ENCODE measurements at places on chromosomes 7 and 10. TPM values are rescaled to one million over a fixed set of nuclear protein-coding genes. Genes with fewer than 3 reads are reported as not detected.

Gene SP8
- not detected for total RNA-seq

GRCh38 chr10:114684084-114684821 is 26.2 kb upstream of the ABLIM1 start:
- H3K4me3 ChIP-seq = peak overlapping the region; percentile 13
- no peaks in the 10 kb centered on the region for H3K4me1 ChIP-seq
- no peaks in the 10 kb centered on the region for H3K27me3 ChIP-seq
- H3K36me3 ChIP-seq = no peaks in the 10 kb centered on the region

Gene KLHDC10
- total RNA-seq = 58.5 TPM

- no peak overlapping the region for H3K4me3 ChIP-seq
- H3K27me3 ChIP-seq = no peaks in the 10 kb centered on the region
- H3K36me3 ChIP-seq = no peaks in the 10 kb centered on the region
- no peak for DNase-seq
- no peaks in the 10 kb centered on the region for H3K4me1 ChIP-seq
- no peak overlapping the region for H3K27ac ChIP-seq
These were observed 112.3 kb upstream of the FZD1 start for GRCh38 chr7:91151916-91152315.

Gene HBP1
- total RNA-seq = 48.3 TPM

DNA sequence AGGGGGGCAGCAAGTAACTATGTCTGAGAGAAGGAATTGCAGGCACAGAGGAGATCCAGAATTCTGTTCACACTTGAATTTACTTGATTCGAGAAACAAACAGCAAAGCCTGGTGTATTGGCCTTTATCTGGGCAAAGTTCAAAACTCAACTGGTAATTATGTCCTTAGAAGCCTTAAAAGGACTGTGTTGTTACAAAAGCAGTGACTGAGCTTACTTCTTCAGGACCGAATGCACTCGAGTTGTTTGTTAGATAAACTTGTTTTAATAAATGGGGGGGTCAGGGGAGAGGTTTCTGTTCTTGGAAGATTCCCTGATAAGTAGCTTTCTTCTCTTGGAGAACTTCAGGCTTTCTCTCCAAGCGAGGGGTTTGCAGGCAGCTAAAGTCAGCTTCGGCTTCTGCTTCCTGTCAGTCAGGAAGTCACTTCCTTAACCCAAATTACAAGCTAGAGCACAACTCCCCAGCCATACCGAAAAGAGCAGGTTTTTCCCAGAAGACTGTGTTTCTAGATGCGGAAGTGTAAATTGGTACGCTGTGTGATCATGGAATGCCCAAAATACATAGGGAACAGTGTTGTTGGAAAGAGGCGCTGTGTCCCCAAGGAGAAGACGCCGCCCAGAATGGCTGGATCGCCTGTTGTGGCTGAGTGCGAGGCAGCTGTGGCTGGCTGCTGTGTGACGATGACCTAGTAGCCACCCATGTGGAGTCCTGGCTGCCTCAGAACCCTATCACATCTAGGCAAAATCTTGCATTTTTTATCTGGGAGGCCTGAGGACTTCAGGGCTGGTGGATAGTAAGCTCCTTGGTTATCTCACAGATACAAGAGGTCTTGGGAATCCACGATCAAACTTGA is 110.4 kb downstream of the TCF7L2 start:
- H3K4me1 ChIP-seq = peaks cover 4% of the 10 kb centered on the region
- no peaks in the 10 kb centered on the region for H3K36me3 ChIP-seq
- no peak overlapping the region for H3K4me3 ChIP-seq
- no peak for DNase-seq
- H3K27ac ChIP-seq = peak overlapping the region; percentile 80
- H3K27me3 ChIP-seq = no peaks in the 10 kb centered on the region

Gene EPO
- total RNA-seq = not detected

Gene PHF14
- total RNA-seq = 61.4 TPM

- no peak for DNase-seq
- H3K36me3 ChIP-seq = no peaks in the 10 kb centered on the region
- H3K27ac ChIP-seq = no peak overlapping the region
- H3K4me3 ChIP-seq = no peak overlapping the region
- H3K27me3 ChIP-seq = no peaks in the 10 kb centered on the region
These were observed 58.0 kb downstream of the LCOR start for GRCh38 chr10:96890172-96890513.

GRCh38 chr7:69430384-69431021 is 167.8 kb upstream of the AUTS2 start:
- H3K27ac ChIP-seq = peak overlapping the region; percentile 53
- no peaks in the 10 kb centered on the region for H3K27me3 ChIP-seq
- H3K36me3 ChIP-seq = no peaks in the 10 kb centered on the region
- H3K4me3 ChIP-seq = peak overlapping the region; percentile 16

GRCh38 chr7:2698581-2699288 is 10.7 kb downstream of the AMZ1 start:
- H3K4me1 ChIP-seq = no peaks in the 10 kb centered on the region
- H3K4me3 ChIP-seq = no peak overlapping the region
- H3K27me3 ChIP-seq = no peaks in the 10 kb centered on the region
- no peaks in the 10 kb centered on the region for H3K36me3 ChIP-seq

Gene PRF1
- total RNA-seq = 1.1 TPM

Gene CFTR
- total RNA-seq = under 0.01 TPM

DNA sequence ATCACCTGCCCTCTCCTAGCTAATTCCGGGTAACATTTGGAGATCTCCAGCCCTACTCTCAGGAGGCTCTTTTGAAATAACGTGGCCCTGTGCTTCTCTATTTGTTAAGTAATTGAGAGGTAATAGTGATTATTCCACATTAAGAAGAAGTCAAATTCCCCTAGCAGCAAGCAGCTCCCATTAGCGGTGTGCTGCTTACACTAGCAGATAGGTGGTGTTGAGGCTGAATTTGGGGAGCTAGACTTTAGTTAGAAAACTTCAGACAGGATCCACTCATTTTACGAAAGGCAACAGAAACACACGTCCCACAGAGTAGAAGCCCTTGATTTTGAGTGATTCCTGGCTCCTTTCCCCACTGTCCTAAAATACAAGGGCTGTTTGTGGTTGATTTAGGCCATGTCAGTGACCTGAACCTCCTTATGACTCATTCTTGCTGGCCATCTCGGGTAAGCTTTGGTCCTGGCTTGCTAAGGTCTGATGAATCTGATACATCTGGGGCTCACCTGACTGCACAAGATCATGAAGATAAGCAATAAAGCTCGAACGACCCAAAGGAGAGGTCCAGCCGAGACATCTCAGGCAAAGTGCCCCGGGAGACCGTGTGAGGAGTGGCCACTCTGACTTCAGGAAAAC is 77.2 kb downstream of the FAM204A start:
- H3K4me1 ChIP-seq = no peaks in the 10 kb centered on the region
- no peaks in the 10 kb centered on the region for H3K36me3 ChIP-seq
- no peak overlapping the region for H3K27ac ChIP-seq

- H3K27me3 ChIP-seq = no peaks in the 10 kb centered on the region
- no peak overlapping the region for H3K4me3 ChIP-seq
- no peaks in the 10 kb centered on the region for H3K4me1 ChIP-seq
- no peak for DNase-seq
- no peaks in the 10 kb centered on the region for H3K36me3 ChIP-seq
These were observed 147.3 kb downstream of the PFKFB3 start for GRCh38 chr10:6349846-6350535.

- no peaks in the 10 kb centered on the region for H3K36me3 ChIP-seq
- no peak overlapping the region for H3K4me3 ChIP-seq
- DNase-seq = no peak
- H3K27me3 ChIP-seq = no peaks in the 10 kb centered on the region
- H3K27ac ChIP-seq = peak overlapping the region; percentile 52
These were observed 22.4 kb upstream of the AHR start for GRCh38 chr7:17275749-17276671.

DNA sequence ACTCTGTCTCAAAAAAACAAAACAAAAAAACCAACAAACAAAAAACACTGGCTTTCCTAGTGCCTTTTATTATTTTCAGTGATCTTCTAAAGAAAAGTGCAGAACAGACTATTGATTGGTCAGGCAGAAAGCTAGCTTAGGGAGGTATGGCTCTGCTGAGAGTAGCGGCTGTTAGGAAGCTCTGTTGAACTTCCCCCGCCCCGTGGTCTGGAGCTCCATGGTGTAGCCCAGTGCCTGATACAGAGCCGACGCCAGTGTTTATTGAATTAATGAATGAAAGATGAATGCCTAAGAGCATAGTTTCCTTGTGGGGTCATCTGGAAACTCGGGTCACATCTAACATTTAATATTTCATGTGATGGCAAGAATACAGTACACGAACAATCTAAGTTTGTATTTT is 90.5 kb upstream of the ARMC3 start:
- DNase-seq = no peak
- H3K4me3 ChIP-seq = no peak overlapping the region
- H3K27ac ChIP-seq = no peak overlapping the region
- no peaks in the 10 kb centered on the region for H3K36me3 ChIP-seq
- no peaks in the 10 kb centered on the region for H3K4me1 ChIP-seq

Gene TAS2R4
- 6.2 TPM for total RNA-seq

Gene NUTM2E
- 0.48 TPM for total RNA-seq

Gene TWNK
- total RNA-seq = 4.1 TPM

- H3K27me3 ChIP-seq = no peaks in the 10 kb centered on the region
- no peak overlapping the region for H3K4me3 ChIP-seq
- no peaks in the 10 kb centered on the region for H3K36me3 ChIP-seq
- no peak overlapping the region for H3K27ac ChIP-seq
These were observed 93.8 kb downstream of the PRKCQ start for GRCh38 chr10:6486309-6486708.

DNA sequence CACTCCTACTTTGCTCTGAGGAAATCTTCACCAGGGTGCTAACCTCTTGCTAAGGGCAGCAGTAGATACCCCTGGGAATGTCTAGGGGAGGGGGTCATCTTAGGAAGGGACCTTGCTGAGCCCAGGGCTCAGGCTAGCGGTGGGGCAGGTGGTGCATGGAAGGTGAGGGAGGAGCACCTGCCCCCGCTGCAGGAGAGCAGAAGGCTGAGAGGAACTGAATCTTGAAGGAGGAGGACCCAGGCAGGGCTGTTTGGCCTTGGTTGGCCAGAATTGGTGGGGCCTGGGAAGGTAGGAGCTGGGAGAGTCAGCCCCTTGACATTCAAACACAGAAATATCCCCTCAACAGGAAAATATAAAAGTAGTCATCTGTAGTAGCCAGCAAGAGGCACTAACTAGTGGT is 7.0 kb downstream of the CALHM3 start:
- no peaks in the 10 kb centered on the region for H3K27me3 ChIP-seq
- peak overlapping the region; percentile 19 for H3K27ac ChIP-seq
- DNase-seq = no peak
- H3K4me1 ChIP-seq = no peaks in the 10 kb centered on the region
- no peaks in the 10 kb centered on the region for H3K36me3 ChIP-seq
- no peak overlapping the region for H3K4me3 ChIP-seq

DNA sequence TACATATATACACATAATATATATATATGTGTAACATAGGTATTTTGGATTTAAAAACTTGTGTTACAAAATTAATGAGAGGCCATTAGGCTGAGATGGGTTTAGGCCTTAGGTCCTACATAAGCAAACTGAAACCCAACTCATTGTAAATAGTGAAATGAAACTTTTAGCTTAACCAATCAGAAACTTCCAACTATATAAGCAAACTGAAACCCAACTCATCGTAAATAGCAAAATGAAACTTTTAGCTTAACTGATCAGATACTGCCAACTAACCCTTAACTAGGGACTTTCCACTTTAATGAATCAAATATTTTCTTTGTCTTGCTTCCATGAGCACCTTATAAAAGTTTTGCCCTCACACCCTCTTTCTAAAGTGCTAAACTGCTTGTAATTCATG is 17.3 kb upstream of the SAMD9L start:
- no peak for DNase-seq
- H3K27me3 ChIP-seq = no peaks in the 10 kb centered on the region
- no peak overlapping the region for H3K4me3 ChIP-seq
- H3K36me3 ChIP-seq = no peaks in the 10 kb centered on the region
- H3K4me1 ChIP-seq = no peaks in the 10 kb centered on the region
- no peak overlapping the region for H3K27ac ChIP-seq

DNA sequence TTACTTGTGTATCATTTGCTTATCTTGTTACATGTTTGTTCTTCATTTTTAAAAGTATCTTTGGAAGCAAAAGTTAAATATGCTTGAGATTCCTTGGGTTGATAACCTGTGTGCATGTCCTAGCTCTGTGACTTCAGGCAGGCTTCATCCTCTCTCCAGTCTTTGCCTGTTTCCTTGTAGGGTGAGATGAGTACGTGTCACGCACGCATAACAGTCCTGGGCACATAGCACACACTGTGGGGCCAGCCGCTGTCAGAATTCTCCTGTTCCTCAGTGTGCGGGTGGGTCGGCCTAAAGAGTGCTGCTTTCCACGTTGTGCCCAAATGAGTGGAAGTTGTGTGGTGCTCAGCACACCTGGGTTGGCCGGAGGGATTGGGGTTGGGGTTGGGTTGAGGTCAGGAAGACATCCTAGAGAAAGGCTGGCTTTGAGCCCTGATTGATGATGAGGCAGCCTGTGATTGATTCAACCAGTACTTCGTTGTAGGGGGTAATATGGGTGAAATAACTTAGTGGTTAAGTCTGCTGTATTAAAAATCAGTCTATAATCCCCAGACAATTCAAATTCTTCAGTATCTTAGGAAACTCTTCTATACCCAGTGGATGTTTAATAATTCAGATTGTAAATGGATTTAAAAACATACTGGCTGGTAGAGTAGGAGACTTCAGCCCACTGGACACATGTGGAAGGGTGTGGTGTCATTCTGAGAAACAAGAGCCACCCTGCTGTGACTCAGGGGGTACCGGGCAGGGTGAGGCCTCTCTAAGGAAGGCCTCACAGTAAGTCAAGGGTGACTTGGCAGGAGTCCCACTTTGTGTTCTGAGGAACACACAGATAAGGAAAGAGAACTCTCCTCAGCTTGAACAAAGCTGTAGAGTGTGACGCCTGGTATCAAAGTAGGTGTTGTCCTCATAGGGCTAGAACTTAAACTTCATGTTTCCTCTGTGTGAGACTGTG is 54.8 kb downstream of the DAGLB start:
- no peak overlapping the region for H3K4me3 ChIP-seq
- H3K27me3 ChIP-seq = no peaks in the 10 kb centered on the region
- peak; percentile 78 for DNase-seq

GRCh38 chr10:96216775-96217174 is 54.6 kb downstream of the BLNK start:
- H3K27ac ChIP-seq = no peak overlapping the region
- no peaks in the 10 kb centered on the region for H3K27me3 ChIP-seq
- DNase-seq = no peak
- no peak overlapping the region for H3K4me3 ChIP-seq
- H3K36me3 ChIP-seq = no peaks in the 10 kb centered on the region
- H3K4me1 ChIP-seq = no peaks in the 10 kb centered on the region

DNA sequence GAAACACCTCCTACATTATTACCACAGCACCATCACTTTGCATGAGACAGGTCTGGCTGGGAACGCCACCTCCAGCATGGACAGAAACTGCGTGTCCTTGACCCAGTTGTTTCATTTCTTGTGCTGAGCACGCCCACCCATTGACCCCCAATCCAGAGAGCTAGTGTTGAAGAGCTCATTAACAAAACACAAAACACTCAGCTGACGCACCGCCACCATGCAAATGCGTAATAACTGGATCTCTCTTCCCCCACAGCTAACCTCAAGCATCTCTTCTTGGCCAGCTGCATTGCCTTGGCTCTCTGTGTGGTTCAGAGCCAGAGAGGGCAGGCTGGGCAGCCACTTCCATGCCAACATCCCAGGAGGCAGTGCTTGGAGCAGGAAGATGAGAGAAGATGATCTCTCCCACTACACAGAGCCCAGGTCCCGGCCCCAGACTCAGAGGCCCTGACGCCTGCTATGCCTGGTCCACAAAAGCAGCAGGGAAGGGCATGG is 173.5 kb downstream of the PLXNA4 start:
- peak; percentile 44 for DNase-seq
- peak overlapping the region; percentile 65 for H3K27ac ChIP-seq
- no peak overlapping the region for H3K4me3 ChIP-seq
- no peaks in the 10 kb centered on the region for H3K36me3 ChIP-seq
- no peaks in the 10 kb centered on the region for H3K4me1 ChIP-seq
- no peaks in the 10 kb centered on the region for H3K27me3 ChIP-seq

All from uterus (tissue), 4 donors.